Bronchial epithelial cell (primary cell): ENCODE measurements at places on chromosomes 5 and 9. TPM values are rescaled to one million over a fixed set of nuclear protein-coding genes. Genes with fewer than 3 reads are reported as not detected.

Gene HTR4
- total RNA-seq = 0.26 TPM in 1 of 2 replicates, not detected in the other

Gene PCAT7
- total RNA-seq = not detected in 2 replicates

GRCh38 chr9:134152022-134152448, 12.3 kb downstream of the RNU6ATAC start:
- DNase-seq = no peak

DNA sequence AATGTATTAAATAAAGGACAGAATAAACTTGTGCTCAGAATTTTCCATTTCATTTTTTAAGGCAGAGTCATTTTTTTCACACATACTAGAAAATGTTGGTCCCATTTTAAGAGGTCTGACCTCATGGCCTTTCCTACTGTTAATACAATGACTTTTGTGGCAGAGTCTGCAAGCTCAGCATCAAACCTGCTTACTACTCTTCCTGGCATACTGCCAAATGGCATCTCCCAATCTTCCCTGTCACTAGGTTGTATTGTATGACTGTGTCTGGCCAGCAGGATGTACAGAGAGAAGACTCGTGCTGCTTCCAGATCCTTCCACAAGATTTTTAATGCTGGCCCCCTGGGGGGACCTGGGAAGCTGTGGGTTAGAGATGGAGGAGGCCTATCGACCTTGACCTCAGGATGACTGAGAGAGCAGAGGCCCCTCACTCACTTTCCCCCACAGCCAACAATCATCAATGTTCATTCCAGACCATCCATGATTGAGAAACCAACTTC, 64.7 kb downstream of the BARX1 start:
- no peak for DNase-seq
